Activated T-helper 9 cell treated with anti-CD3 and anti-CD28 coated beads, Interleukin-2, amount 50 U/mL, for 16 hours (primary cell): ENCODE measurements at places on chromosomes 12 and 14.

GRCh38 chr12:65946821-65947220 lies 122.5 kb downstream of the HMGA2 start:
- DNase-seq: no peak

- DNase-seq: no peak
These were observed 2.7 kb downstream of the TBX3 start for GRCh38 chr12:114681116-114681871.

DNA sequence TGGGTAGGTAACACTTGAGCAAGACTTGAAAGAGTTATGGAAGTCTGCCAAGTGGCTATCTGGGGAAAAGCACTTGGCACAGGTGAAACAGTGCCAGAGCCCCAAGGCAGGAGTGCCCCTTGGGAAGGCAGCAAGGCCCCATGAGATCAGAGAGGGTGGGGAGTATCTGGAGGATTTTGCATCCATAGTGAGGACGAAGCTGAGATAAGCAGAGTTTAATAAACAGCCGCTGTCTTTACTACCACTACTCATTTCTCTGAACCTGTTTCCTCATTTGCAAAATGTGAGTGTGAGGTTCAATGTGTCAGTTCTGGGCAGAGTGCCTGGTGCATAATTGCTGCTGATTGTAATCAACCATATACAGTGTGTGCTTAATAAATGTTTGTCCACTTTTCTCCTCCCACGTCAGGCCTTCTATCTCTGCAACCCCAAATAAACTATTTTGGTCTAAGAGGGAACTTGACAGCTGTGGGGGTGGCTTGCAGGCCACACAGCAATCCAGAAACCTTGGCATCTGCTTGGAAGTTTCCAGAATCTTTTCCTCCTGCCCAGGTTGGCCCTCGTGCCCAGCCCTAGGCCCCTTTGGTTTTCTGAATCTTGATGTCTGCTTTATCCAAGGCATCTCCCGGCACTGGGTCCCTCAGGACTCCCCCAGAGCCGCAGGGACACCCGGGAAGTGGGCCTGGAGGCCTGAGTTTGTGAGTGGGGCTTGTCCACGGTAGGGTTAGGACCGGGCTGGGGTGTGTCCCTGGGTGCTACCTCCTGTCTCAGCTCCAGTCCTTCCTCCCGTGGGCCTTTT lies 4.5 kb downstream of the ABCB9 start:
- DNase-seq: no peak

DNA sequence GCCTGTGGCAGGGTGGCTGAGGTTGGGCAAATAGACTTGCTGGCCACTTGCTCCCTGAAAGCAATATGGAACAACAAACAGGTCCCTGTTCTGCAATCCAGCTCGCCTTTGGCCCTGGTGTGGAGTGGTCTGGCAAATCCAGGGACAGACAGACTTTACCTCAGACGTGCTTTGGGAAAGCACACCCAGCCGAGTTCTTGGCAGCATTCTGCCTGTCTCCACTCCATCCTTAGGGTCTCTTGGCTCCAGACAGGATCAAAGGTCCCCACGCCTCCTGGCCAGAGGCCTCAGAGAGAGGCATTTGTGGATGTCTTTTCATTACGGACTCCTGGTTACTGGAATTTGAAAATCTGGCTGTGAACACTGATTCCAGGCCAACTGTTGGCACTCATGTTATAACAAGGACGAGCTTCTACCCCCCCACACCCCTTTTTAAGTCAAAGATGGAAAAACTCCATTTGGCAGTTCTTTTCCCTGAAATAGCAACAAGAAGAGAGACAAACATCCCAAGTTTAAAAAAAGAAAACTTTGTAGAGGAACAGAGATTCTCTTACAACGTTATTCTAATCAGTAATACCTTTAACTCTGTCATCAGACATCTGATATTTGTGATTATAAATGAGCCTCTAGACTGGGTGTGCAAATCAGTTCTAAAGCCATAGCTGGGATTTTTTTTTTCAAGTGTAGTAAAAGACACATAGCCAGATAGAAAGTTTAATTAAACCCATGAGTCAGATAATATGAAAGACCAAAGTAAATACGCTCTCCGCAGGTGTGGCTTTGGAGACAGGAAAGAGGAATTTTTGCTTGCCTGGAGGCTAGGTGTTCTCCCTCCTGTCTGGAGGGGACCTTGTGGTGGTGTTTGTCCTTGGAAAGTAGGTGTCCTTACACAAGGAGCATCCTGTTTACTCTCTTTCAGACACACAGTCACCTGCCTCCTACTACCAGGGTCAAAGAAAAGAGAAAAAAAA lies 60.7 kb downstream of the GALNT8 start:
- DNase-seq: no peak

DNA sequence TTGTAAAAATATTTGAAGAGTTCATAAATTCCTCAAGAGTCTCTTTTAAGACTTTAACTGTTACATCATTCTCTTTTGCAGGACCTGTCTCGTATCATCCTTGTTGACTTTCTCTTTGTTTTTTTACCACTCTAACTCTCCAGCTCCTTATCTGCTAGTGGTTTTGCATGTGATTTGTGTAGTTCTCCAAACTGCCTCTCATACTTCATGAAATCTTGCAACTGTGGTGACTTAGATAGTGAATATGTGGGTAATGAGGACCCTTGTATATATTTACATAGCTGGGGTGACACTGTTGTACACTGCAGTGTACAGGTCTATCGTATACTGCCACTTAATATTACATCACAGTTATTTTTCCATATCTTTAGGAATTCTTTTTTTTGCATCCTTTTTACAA lies 40.2 kb upstream of the EMP1 start:
- DNase-seq: no peak
